ENCODE measurements at places on chromosomes 16 and 17.

DNA sequence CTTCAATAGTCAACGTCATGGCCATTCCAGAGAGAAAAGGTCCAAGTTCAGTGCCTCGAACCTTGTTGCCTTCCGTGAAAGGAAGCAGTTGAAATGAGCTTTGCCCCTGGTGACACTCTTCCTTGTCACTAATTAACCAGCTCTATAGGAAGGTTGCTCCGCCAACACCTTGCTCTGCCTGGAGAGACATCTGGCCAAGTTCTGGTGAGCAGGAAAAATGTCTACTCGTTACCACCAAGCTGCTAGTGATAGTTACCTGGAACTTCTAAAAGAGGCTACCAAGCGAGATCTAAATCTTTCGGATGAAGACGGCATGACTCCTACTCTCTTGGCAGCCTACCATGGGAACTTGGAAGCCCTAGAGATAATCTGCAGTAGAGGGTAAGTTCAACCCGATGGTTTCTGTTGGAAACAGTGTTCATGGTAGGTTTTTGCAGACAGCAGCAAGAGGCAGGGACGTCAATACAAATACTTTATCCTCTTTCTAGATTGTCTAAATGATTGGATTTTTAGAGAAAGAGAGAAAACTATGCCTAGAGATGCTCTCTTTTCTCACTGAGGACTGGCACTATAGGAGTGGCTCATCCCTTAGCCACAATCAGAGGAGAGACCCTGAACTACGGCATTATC lies at the start of gene ANKS4B:
Gene ANKS4B (plus strand): TSS at position 179 of the 630 bp plus-strand sequence. CDS start 39 bp downstream, at position 218.
- no peak for DNase-seq

DNA sequence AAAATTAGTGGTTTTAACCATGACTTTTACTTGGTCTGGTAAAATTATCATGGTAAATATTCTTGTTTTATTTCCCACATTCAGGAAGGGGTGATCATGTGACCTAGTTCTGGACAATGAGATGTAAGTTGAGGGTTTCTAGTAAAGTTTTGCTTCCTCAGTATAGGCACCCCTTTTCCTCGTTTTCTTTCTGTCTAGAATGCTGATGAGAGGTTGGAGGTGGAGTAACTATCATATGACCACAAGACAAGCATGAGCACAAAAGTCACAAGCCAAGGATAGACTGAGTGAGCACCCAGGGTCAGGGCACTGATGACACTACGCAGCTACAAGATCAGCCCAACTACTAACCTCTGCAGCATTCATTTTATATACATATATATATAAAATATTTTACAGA lies 53.9 kb downstream of the MYO1D start:
- DNase-seq, result no peak

DNA sequence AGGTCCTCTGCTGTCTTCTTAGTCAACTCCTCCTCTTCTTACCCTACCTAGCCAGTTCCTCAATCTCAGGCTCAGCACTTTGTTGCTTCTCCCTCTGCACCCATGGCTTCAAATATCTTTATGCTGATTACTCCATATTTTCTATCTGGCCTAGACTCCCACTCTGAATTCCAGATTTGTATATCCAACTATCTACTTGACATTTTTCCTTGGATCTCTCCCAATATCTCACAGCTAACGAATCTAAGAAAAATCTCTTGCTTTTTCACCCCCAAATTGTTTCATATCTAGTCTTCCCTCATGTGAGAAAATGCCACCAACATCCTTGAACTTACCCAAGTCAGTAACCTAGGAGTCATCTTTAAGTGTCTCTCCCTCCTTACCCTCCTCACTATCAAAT lies 176.4 kb upstream of the ERCC4 start:
- DNase-seq, result no peak

- no peak for DNase-seq
Measured at GRCh38 chr16:78516006-78516736, 416.7 kb downstream of the WWOX start.

All from stimulated activated CD4-positive, alpha-beta T cell treated with anti-CD3 and anti-CD28 coated beads, Interleukin-4, amount 100 ng/mL, for 48 hours (primary cell).